Panc1 (cell line): ENCODE measurements at places on chromosomes 7 and 10. TPM values are rescaled to one million over a fixed set of nuclear protein-coding genes. Genes with fewer than 3 reads are reported as not detected.

The SMARCD3 gene
- 27.8 TPM for total RNA-seq

The SPDYE2B gene
- total RNA-seq: not detected

The CDK14 gene
- 3.0 TPM for total RNA-seq

- H3K36me3 ChIP-seq: no peaks in the 10 kb centered on the region
- no peaks in the 10 kb centered on the region; the same call in 1 of the 2 replicates for H3K4me1 ChIP-seq
- no peaks in the 10 kb centered on the region for H3K27me3 ChIP-seq
- no peak for DNase-seq
- H3K27ac ChIP-seq: no peak overlapping the region
Observed at GRCh38 chr10:1402016-1402770, 335.1 kb downstream of the ADARB2 start.

DNA sequence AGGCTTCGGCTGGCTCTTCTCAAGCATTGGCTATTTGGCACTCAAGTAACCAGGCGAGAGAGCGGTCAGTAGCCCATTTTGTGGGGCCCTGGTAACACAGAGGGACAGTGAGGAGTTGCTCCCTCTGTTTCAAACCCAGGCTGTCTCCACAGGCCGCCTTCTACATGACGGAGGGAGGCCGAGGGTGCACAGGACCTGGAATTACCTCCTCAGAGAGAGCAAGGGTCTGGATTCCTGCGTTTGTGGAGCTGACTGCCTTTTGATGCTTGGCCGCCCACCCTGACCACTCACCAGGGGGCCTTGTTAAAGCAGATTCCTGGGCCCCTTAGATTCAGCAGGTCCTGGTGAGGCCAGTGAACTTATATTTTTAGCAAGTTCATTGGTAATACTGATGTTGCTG, 12.3 kb downstream of the UPP1 start:
- no peak overlapping the region for H3K27ac ChIP-seq
- no peak overlapping the region for H3K4me3 ChIP-seq
- 0 out of 2 replicates have a peak, but pooled peaks cover 11% of the 10 kb centered on the region for H3K4me1 ChIP-seq
- H3K36me3 ChIP-seq: peaks cover 73% of the 10 kb centered on the region
- H3K27me3 ChIP-seq: no peaks in the 10 kb centered on the region
- DNase-seq: no peak

DNA sequence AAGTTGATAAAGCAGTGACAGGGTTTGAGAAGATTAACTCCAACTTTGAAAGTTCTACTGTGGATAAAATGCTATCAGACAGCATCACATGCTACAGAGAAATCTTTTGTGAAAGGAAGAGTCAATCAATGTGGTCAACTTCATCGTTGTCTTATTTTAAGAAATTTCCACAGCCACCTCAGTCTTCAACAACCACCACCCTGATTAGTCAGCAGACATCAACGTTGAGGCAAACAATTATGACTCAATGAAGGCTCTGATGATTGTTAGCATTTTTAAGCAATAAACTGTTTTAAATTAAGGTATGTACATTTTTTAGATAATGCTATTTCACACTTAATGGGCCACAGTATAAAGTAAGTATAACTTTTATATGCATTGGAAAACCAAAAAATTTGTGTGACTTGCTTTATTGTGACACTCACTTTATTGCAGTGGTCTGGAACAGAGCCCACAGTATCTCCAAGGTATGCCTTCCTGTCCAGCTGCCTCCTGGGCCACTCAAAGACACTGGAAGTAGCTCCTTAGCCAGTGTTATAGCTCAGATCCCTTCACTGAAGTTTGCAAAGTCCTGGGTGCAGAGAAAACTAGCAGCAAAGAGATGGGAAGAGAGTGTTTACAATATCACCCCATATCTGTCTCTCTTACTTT, 293.1 kb downstream of the ARHGAP12 start:
- DNase-seq: no peak
- no peaks in the 10 kb centered on the region for H3K4me1 ChIP-seq
- no peak overlapping the region for H3K4me3 ChIP-seq
- no peaks in the 10 kb centered on the region for H3K36me3 ChIP-seq
- no peak overlapping the region for H3K27ac ChIP-seq

DNA sequence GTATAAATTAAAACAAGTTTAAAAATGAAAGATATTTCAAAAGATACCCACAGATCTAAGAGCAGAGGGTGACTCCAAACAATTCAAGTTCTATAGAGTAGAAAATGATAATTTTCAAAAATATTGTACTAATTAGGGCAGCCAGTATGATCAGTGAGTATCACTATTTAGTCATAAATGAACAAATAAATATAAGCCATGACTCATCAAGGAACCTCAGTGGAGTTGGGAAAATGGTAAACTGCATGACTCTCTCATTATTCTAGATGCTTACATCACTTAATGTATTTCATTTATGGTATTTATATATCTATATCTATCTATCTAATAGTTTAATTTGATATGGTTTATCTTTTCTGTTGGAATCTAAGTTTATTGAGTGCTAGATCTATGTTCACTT, 94.3 kb downstream of the THSD7A start:
- H3K27me3 ChIP-seq: no peaks in the 10 kb centered on the region
- no peaks in the 10 kb centered on the region for H3K36me3 ChIP-seq
- H3K4me3 ChIP-seq: no peak overlapping the region
- no peak for DNase-seq
- H3K27ac ChIP-seq: peak overlapping the region; percentile 62; the same call in 1 of the 2 replicates
- peaks cover 11% of the 10 kb centered on the region; the same call in 1 of the 2 replicates for H3K4me1 ChIP-seq

DNA sequence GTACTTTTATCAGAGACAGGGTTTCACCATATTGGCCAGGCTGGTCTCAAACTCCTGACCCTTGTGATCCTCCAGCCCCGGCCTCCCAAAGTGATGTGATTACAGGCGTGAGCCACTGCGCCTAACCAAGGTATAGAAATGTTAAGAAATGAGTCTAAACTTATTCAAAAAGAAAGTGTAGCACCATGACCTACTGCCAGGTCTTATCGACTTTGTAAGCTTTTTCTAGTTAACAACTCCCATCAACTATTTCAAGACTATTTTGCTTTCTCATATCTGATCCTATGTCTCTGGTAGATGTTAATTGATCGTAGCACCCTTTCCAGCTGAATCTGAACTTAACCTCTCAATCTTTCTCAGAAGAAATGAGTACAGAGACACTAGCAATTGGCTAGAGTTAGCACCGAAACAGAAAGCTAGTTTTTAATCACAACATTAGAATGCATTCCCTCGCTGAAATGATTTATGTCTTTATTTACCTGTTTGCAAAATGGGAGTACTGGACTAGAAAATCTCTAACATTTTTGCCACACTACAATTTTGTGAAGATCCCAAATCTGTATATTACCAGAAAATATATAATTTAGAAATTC, 114.0 kb upstream of the HGF start:
- H3K36me3 ChIP-seq: no peaks in the 10 kb centered on the region
- no peak for DNase-seq
- H3K27me3 ChIP-seq: no peaks in the 10 kb centered on the region; the same call in 1 of the 2 replicates
- no peak overlapping the region for H3K4me3 ChIP-seq

DNA sequence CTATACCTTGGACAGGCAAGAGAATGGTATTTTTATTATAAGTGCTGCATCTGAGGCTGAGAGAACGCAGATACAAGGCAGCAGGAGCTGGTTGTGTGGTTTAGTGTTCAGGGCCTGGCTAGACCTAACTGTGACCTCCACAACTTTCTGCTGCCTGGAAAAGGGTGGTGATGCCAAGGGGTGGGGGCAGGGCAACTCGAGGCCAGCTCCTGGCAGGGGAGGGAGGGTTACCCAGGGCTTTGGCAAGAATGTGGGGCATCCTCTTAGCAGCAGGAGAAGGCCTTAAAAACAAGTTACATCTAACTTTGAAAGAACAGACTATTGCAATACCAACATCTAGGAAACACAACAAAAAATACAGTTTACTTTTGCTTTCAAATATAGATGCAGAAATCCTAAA, 13.0 kb downstream of the MXI1 start:
- no peak overlapping the region for H3K27ac ChIP-seq
- no peak for DNase-seq
- no peak overlapping the region for H3K4me3 ChIP-seq
- H3K4me1 ChIP-seq: peaks cover 3% of the 10 kb centered on the region; the same call in 1 of the 2 replicates
